PC-9 (cell line): ENCODE measurements at places on chromosomes 12 and 14. TPM values are rescaled to one million over a fixed set of nuclear protein-coding genes. Genes with fewer than 3 reads are reported as not detected.

The NTF3 gene
- not detected in 2 replicates for total RNA-seq

GRCh38 chr14:46480817-46481216 lies 170.8 kb downstream of the RPL10L start:
- DNase-seq, result no peak

The GLIPR1L1 gene
- total RNA-seq, result not detected in 2 replicates

The CLEC2D gene
- total RNA-seq, result 32.6 and 37.8 TPM in 2 replicates

The TROAP gene
- 79.4 and 79.9 TPM in 2 replicates for total RNA-seq

GRCh38 chr14:103551338-103551762 lies 11.1 kb downstream of the BAG5 start:
- DNase-seq, result no peak

GRCh38 chr12:20446836-20447235 lies 78.5 kb downstream of the PDE3A start:
- DNase-seq, result no peak

The TRIM9 gene
- 1.5 and 2.1 TPM in 2 replicates for total RNA-seq

DNA sequence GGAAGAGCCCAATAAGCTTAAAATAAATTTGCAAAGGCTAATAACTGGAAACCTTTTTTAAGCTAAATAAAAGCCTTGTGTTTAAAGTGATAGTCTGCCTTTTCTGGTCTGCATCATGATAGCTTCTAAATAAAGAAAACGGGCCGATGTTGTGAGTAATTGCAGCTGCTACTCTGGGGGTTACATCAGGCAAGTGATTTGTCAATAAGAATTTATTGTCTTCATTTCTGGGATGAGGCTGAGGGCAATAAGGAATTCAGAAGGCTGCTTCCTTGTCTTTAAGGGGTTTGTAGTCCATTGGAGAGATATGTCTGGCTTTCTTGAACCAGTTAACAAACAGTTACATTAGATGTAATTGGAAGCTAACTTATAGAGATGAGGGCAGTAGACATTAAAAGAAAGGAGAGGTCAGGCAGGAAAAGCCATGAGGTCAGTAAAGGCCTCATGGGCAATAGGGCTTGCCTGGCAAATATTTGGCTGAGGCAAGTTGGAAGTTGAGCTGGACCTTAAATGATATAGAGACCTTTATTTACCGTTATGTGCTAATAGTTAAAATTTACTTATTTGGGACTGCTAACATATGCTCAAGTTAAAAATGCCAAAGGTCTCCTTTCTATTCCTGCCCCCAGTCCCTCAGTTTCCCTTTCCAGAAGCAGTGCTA lies 85.0 kb downstream of the CRADD start:
- DNase-seq, result no peak

- peak; percentile 71 for DNase-seq
Observed at GRCh38 chr14:81303258-81303935, 82.6 kb upstream of the GTF2A1 start.

GRCh38 chr14:52363041-52363704 lies 49.1 kb downstream of the PTGER2 start:
- DNase-seq, result no peak

DNA sequence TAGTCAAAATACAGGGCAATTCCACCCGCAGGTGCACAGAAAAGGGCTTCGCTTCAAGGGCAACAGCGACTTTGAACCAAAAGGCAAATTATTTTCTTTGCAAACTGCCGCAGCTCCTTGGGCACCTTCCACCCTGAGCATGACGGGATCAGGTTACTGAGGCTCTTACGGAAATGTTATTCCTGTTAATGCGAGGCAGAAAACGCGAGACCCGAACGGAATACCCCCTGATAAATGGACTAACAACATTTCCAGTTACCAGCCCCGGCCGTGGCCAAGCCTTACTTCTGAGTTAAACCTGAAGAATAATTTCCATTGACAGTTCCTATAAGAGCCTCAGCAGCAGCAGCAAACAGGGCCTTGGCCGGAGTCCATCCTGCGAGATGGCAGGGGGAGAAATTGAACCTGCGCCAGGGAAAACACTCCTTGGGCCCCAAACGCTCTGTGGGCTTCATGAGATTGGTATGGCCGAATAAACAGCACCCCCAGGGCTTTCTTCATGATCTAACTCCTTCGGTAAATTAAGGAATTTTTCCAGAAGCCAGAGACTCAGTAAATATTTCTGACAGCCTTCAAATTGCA lies 70.0 kb upstream of the DICER1 start:
- no peak for DNase-seq

- DNase-seq, result no peak
Observed at GRCh38 chr12:55695349-55695748, 12.4 kb downstream of the ITGA7 start.

DNA sequence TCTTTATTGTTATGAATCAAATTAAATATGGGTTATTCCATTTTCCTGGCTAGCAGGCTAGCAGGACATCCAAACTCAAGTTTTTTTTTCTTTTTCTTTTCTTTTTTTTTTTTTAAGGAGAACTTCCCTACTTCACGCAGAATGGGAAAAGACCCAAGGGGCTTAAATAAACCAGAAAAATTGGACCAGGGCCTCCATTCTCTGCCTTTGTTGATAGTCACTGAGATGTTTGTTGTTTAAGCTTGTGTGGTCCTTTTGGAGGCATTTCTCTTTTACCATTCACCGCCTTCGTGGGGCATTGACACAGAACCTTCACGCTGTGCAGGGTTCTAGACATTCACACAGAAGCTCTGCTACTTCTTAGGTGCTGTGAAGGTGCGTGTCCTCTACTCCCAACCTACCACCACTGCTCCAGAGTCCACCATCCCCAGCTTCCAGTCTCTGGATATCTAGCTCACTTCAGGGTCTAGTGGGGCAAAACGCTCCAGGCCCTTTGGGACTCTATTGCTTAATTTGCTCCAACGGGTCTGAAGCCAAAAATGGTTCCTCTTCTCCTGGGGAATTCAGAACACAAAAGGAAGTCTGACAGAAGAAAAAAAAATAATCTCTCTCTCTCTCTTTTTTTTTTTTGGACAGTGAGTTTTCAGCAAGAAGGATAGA lies 301.3 kb downstream of the AEBP2 start:
- no peak for DNase-seq

The SLC25A47 gene
- not detected in 2 replicates for total RNA-seq

DNA sequence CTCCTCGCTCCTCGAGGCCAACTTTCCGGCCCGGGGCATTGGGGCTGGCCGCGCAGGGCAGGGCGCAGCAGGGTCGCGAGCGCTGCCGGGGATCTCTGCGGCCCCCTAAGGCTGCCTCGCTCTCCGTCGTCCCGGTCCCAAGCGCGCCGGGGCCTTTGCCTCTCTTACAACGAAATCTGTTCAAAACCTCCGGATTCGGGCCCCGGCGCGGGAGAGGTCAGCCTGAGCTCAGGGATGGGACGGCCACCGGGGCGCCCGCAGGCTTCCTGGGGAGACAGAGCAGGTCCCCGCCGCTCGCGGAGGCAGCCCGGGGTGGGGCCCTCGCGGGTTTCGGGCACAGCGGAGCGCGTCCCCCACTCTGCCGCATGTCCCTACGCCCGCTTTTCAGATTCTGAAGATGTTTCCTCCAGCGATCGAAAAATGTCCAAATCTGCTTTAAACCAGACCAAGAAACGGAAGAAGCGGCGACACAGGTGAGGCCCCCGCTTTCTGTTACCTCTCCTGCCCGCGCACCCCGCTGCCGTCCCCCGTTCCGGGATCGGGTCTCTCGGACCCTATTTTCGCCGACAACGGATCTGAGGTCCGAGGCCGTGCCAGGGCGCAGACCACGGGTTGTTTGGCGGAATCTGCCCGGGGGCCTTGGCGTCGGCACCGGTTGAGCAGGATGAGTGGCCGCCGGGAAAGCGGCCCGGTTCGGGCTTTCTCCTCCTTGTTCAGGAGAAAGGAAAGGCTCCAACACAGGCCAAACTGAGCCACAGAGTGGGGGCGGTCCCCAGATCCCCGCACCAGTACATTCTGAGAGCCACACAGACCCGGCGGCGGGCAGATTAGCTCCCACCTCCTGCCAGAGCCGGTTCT lies 1.8 kb downstream of the VSX2 start:
- DNase-seq, result no peak

The GPRC5D gene
- not detected in 2 replicates for total RNA-seq

- DNase-seq, result no peak
Observed at GRCh38 chr12:76266797-76267196, 81.4 kb downstream of the BBS10 start.

The OASL gene
- 1.7 and 2.7 TPM in 2 replicates for total RNA-seq

The GUCY2C gene
- not detected in 2 replicates for total RNA-seq

GRCh38 chr12:9868311-9868801 lies 798 bp downstream of the CLEC2B start:
- DNase-seq, result no peak

GRCh38 chr14:76337635-76338545 lies 38.0 kb upstream of the ESRRB start:
- no peak for DNase-seq

- no peak for DNase-seq
Observed at GRCh38 chr14:94112513-94113063, 2.1 kb downstream of the IFI27 start.

DNA sequence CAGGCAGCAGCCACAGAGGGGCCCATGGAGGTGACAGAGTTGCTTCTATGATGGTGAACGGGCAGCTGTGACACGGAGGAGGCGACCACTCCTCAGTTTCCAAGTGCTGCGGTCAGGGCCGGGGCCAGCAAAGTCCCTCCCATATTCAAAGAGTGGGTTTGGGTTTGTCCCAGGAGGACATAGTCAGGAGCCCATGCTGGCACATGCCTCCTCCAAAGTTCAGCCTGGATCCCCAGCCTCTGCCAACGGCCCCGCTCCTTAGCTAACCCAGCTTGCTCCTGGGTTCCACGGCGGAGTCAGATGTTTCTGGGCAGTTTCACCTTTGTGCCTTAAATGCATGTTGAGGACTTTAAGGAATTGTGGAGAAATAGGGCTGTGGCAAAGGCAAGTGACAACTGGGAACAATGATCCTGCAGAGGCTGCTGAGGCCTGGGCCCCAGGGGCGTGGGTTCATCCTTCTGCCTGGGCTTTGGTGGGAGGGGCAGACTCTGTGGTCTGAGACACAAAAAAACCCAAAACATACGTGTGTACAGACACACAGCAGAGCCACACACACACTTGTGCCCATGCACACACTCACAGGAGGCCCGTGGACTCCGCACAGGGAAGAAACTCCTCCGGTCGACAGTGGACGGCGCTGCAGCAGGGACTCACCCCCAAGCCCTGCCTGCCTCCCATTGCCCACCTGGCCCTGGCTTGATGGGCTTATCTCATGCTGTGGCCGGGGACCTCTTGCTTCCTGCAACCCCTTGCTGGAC lies 399.4 kb downstream of the TMEM121 start:
- DNase-seq, result no peak

GRCh38 chr12:60070552-60070951 lies 474.7 kb downstream of the SLC16A7 start:
- DNase-seq, result peak; percentile 48

DNA sequence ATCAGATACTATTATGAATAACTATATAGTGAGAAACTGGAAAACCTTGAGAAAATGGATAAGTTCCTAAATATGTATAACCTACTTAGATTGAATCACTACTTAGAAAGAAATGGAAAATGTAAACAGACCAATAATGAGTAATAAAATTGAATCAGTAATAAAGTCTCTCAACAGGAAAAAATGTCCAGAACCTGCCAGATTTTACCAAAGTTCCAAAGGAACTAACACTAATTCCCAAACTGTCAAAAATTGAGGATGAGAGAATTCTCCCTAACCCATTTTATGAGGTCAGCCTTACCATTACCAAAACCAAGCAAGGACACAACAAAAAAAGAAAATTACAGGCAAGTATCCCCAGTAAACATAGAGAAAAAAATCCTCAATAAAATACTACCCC lies 272.0 kb downstream of the RPAP3 start:
- no peak for DNase-seq

DNA sequence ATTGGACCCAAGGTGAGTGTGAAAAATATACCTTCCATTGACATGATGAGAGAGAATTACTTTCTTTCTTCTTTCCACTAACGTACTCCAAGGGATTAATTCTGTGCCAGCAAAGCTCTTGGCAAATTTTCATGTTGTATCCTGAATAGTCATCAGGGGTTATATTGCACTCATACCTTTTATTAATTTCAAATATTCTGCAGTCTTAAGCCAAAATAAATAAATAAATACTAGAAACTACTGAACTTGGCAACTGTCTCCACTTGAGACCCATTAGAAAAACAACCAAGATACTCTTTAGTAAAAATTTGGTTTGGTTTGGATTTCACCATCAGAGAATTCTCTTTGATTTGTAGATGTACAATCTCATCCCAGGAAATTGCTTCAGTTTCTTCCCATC lies 22.1 kb upstream of the CLEC14A start:
- DNase-seq, result no peak

GRCh38 chr14:58876608-58877007 lies 238.8 kb downstream of the DACT1 start:
- no peak for DNase-seq

GRCh38 chr12:106581543-106582248 lies 1.1 kb upstream of the RFX4 start:
- DNase-seq, result no peak

- no peak for DNase-seq
Observed at GRCh38 chr14:74953686-74954085, 1.7 kb downstream of the PGF start.

DNA sequence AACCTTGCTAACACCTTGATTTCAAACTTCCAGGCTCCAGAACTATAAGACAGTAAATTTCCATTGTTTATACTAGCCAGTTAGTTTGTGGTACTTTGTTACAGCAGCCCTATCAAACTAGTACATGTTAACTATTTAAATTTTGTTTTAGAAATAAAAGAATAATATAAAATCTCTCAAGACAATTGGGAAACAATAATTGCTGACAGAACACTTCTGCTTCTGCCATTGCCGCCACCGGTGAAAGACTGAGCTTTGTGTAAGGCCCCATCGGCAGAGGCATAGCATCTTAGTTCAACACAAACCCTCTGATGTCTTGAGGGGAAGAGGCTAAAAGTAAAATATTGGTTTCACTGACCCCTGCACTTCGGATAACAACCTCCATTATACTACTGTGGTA lies 1607.1 kb upstream of the SEL1L start:
- no peak for DNase-seq

- no peak for DNase-seq
Observed at GRCh38 chr14:97005934-97006333, 208.8 kb downstream of the VRK1 start.

- no peak for DNase-seq
Observed at GRCh38 chr12:113128802-113129663, 6.5 kb downstream of the RASAL1 start.

DNA sequence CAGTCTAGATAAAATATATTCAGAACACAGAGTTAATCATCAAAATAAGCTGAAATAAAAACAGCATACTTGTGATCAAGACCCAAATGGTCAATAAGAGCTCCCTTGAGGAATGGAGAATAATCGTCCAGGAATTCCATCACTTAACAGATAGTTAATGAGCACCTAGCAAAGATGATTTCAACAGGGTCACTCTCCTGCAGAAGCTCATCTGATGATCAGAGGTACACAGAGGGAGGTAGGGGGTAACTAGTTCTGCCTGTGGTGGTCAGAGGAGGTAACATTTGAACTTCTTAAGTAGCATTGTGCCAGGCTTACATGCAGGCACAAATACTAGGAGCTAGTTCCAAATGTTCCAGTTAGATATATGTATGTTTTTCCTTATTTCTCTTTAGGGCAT lies 9.5 kb downstream of the MED13L start:
- no peak for DNase-seq

DNA sequence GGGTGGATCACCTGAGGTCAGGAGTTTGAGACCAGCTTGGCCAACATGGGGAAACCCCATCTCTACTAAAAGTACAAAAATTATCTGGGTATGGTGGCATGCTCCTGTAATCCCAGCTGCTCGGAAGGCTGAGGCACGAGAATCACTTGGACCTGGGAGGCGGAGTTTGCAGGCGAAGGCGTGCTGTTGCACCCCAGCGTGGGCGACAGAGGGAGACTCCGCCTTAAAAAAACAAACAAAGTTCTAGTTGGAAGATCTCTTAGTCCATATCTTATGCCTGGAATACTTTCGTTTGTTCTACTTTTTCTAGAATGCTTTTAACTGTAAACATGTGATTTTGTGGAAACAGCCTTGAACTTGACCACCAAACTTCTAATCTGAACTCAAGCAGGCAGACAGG lies 38.7 kb downstream of the PPHLN1 start:
- no peak for DNase-seq
